CD4-positive, alpha-beta T cell treated with Interleukin-6 for 4 hours (primary cell): ENCODE measurements at places on chromosomes 2 and 18.

DNA sequence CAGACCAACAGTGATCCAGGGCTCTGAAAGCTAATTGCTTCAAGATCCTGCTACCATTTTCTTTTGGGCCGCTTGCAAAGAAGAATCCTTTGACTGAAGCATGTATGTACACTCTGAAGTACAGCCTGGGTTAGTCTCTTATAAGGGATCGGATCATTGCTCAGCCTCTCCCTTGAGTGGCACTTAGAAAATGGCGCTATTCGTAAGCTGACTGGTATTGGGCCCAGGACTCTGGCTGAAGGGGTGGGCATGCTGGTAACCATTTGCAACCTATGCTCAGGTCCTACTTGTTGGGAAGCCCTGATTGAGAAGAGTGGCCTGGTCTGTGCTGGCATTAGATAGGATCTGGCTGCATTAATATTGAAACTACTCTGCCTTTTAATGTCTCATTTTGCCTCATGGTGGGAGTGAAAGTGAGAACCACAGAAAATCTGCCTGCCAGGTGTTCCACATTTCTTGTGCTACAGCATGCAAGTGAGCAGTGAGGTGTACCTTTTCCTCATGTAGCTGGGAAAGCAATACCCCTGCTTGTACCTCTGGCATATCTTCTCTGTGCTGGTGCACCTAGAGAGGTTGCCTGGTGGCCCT, 661 bp upstream of the MGAT5 start:
- no peak for DNase-seq

DNA sequence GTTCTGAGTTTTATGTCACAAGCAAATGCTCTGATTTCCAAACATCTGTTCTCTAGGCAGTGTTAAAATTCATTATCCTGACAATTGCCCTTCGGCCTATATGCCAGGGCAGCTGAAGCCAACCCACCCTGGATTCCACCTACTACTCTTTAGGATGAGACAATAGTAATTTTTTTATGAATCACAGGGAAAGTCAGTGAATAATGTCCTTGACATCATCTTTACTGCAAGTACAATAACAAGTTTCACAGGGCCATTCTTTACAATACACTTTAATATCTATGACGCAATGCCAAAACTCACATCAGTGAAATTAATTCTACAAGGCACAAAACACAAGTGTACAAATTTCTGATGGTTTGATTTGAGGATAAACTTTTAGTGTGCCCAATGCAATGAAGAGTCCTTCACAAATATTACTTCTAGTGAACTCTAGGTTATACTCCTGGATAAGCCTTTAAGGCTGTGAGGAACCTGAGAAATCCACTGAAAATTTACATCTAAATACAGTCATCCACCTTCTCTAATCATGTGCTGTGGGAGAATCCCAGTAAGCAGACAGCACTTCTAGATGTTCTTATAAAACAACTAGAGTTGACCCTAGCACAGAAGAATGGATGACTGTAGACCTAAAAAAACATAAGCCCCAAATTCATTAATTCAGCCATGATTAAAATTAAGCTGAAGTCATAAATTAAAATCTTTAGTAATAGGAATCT, 77.3 kb upstream of the CTLA4 start:
- DNase-seq: no peak

DNA sequence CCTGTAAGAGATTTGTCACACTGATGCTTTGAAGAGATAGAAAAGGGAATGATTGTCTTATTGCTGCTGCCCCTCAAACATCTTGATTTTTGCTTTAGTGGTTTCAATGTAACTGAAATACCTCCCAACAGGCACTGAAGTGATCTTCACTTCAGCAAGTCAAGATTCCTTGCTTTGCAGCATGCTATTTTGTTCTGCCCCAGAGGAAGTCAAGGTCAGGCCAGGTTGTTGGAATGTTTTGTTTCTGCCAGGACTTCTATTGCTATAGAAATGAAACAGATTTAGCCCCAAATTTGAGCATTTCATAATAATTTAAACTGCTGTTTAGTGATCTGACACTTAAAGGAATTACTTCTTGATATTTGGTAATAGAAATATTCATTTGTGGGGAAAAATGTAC, 277.6 kb downstream of the ZNF804A start:
- DNase-seq: no peak

GRCh38 chr2:101255501-101255900, 2.8 kb downstream of the CNOT11 start:
- DNase-seq: no peak

GRCh38 chr2:54704238-54704637, 19.2 kb upstream of the EML6 start:
- DNase-seq: no peak

- DNase-seq: no peak
Observed at GRCh38 chr2:72497763-72498162, 328.1 kb downstream of the EXOC6B start.

- no peak for DNase-seq
Observed at GRCh38 chr2:149070681-149071320, 32.3 kb downstream of the LYPD6B start.

- no peak for DNase-seq
Observed at GRCh38 chr18:33051407-33051806, 278.6 kb upstream of the KLHL14 start.
